Kidney capillary endothelial cell (primary cell): ENCODE measurements at places on chromosomes 11 and 22.
A peak's percentile ranks its signal among the peaks of the same experiment; 100 is the strongest.

- DNase-seq, result no peak
Observed at GRCh38 chr11:94500181-94500580, 6.4 kb downstream of the ANKRD49 start.

GRCh38 chr11:76984743-76985142, 49.5 kb upstream of the B3GNT6 start:
- no peak for DNase-seq

GRCh38 chr22:46162771-46163556, 12.6 kb downstream of the PPARA start:
- no peak for DNase-seq

DNA sequence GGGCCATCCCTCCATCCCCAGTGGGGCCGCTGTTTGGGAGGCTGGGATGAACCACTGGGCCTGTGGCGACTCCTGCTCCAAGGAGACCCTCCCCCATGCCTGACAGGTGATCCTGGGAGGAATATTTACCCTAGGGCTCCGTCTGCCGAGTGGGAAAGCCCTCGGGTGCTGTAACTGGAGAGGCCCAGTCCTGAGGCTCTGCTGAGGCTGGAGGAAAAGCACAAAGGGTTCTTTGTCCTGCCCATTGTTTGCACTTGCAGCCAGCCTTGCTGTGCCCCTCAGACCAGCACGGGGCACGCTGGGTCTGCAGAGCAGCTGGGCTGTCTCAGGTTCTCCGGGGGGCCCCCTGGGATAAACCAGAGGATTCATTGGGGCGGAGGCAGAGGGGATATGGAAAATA, 321.1 kb downstream of the MN1 start:
- no peak for DNase-seq

GRCh38 chr11:18523084-18523483, 3.7 kb downstream of the TSG101 start:
- no peak for DNase-seq

DNA sequence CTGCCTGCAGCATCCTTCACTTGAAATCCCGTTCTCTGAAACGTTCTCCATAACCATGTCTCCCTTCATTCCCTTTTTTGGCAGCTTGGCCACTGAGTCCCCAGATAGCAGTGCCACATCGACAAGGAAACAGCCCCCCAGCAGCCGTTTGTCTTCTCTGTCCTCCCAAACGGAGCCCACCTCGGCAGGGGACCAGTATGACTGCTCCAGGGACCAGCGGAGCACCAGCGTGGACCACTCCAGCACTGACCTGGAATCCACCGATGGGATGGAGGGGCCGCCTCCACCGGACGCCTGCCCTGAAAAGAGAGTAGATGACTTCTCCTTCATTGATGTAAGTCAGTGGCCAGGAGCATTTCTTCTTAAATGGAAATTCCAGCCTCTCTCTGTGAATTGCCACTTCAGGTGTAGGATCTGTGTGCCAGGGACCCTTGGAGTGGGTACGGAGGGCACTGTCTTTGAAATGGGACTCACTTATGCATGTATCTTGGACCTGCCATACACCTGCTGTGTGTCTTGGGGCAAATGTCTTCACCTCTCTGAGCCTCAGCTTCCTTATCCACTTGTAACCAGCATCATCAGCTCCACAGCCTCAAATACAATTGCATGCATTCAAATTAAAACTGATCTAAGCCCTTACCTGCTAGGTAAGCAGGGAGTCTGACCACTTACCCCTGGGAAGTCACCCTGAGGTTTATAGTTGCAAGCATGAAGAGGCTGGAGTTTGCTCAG, 25.3 kb upstream of the CRYBB3 start:
- DNase-seq, result no peak

DNA sequence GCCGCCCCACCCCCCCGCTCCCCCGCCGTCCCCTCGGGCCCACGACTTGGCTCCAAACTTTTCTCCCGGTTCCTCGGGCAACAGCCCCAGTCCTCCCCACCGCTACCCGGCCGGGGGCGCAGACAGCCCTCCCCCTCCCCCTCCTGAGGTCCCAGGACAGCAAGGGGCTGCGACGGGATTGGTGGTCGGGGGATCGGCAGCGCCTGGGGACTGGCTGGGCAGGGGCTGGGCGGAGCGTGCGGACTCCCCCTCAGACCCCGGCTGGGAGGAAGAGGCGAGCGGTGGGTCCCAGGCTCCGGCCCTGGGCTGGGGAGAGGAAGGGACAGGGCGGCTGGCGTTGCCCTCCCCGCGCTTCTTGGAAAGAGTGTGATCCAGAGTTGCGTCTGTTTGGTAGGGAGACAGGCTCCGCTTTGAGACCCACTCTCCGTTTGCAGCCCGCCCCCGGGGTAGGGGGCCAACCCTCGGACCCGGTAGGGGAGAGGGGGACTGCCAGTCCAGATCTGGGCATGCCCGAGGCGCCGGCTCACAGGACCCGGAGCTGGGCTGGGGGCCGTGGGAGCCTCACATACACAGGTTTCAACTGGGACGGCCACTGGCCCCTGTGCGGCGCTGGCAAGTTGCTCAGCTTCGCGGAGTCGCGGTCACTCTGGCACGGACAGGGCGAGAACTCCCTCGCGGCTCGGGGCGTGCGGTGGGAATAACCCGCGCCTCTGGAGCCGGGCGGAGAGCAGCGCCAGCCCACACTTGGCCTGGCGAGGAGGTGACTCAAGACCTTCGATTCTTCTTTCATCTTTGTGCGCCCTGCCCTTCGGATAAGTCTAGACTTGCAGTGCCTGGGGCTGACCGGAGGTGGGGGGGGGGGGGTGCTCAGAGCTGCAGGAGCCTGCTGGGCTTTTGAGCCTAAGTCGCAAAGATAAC, 999 bp downstream of the TSKU start:
- DNase-seq, result peak; percentile 84
